Kidney glomerular epithelial cell (primary cell): ENCODE measurements at places on chromosomes 1 and 21.

- no peak for DNase-seq
Observed at GRCh38 chr1:86288586-86289147, 107.5 kb downstream of the ODF2L start.

DNA sequence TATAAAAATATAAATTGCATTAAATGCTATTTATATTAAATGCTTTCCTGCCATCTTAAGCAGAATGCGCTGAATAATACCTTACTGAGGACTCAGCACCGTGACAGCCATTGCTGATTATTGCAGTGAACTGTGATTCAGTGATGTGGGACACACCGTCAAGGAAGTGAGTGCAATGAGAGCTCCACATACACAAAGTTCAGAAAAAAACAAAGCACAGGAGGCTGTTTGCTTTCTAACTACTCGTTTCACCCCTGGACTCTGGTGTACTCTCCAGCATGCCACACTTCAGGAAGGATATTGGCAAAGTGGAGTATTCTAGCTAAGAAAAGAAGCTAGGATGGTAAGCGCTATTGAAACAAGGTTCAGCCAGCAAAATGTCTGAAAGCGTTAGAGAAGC lies 57.4 kb upstream of the CXADR start:
- DNase-seq = no peak

DNA sequence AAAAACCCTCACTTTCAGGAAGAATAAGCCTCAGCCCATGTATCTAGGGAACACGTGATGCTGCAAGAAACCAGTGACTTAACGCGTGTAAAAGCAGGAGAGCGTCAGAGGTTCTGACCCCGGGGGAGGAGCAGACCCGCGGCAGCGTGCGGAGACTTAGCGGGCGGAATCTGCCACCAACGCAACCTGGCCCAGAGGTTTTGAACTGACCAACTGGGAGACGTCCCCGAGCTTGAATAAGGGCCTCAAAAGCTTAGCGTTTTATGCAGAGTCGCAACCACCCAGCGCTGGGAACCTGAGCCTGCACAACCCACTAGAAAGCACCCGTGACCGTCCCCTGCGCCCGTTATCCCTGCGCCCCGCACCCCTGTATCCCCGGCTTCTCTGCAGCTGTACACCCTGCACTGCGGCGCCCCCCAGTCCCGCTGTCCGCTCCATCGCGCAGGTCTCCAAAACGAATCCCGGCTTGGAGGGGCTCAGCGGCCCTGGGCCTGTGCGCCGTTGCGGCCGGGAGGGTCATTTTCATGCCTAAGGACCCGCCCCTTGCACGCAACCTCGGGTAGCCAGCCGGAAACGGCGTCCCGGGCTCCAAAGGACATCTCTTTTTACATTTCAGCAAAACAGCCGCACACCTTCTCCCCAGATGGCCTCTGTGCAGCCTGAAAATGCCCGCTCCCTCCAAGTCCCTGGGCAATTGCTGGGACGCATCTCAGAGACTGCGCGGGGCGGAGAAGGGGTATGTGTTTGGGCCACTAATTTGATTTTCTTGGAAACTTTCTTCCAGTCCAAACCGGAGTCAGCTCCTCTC lies 29.4 kb upstream of the TRIM17 start:
- DNase-seq = no peak

DNA sequence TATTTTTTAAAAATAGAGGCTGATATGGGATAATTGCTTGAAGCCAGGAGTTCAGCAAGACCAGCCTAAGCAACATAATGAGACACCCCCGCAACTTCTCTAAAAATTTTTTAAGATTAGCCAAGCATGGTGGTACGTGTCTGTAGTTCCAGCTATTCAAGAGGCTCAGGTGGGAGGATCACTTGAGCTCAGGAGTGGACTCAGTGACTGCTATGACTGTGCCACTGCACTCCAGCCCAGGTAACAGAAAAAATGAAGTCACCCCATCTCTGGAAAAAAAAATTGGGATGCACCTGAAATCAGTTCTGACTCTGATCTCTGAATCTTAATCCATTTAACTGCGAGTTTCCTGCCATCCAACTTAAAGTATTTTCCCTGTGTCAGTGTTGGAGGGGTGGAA lies 124.2 kb downstream of the MRPS6 start:
- DNase-seq = no peak

GRCh38 chr1:6352138-6352563 lies 41.4 kb downstream of the ACOT7 start:
- DNase-seq = no peak

DNA sequence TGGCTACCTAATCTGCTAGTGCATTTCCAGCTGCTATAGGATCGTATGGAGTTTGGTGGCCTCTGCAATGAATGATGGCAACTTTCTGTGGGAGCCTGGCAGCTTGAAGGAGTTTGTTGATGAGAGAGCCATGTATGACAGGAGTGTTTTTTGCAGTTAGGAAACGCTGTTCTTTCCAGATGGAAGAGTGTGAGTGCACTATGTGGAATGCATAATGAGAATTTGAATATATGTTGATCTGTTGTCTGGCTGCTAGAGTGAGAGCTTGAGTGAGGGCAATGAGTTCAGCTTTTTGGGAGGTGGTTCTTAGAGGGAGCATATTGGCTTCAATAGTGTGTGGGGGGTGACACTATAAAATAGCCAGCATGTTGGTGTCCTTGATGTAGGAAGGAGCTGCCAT lies 51.0 kb upstream of the APOBEC4 start:
- no peak for DNase-seq
